ENCODE measurements at places on chromosomes 7 and 10. TPM values are rescaled to one million over a fixed set of nuclear protein-coding genes. Genes with fewer than 3 reads are reported as not detected.

MOGAT3 gene
- total RNA-seq, result not detected

FAS gene
- 16.1 TPM for total RNA-seq

FGFR2 gene
- 16.1 TPM for total RNA-seq

SSC4D gene
- total RNA-seq, result 6.3 TPM

ALDH18A1 gene
- total RNA-seq, result 116 TPM

SEMA3E gene
- 0.11 TPM for total RNA-seq

TMEM176A gene
- total RNA-seq, result not detected

All from placental epithelial cell (primary cell).